Lower lobe of right lung (tissue), 2 donors: ENCODE measurements at places on chromosomes 7 and 10. TPM values are rescaled to one million over a fixed set of nuclear protein-coding genes. Genes with fewer than 3 reads are reported as not detected.

Gene WASHC2C
- 61.5 TPM for total RNA-seq

Gene AGAP4
- 16.3 TPM for total RNA-seq

Gene PAPSS2
- 137 TPM for total RNA-seq

GRCh38 chr7:100678291-100678984 is 4.9 kb downstream of the GNB2 start:
- DNase-seq = no peak

- DNase-seq = peak; percentile 82
Measured at GRCh38 chr10:103451091-103451813, 918 bp downstream of the CALHM2 start.

GRCh38 chr10:72483471-72483870 is 128.8 kb upstream of the DNAJB12 start:
- DNase-seq = peak; percentile 52
